ENCODE measurements at places on chromosomes 16 and 17.

DNA sequence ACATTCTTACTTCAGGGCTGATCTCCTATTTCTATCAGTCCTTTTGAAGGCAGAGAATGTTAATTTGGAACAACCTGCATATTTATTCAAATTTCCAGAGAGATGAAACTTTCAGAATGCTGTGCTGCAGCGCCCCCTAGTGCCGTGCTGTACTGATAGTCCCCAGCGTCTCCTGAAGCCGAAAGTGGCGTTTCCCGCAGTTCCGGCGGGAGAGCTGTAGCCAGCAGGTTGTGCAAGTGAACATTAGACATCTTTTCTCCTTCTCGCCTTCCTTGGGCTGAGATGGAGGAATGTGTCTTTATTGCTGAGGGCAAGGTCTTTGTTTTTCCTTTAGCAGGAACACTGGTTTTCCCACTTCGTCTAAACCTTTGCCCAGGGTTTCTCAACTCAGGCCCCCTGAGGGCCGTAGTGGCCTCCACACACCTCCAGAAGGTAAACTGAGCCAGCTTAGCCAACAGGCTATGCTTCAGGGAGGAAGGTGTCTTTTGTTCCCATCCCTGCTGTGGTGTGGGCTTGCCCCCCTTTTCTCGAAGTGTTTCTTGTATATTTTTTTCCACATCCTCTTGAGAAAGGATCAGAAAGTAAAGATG lies 26.4 kb downstream of the USP10 start:
- peak; percentile 59 for DNase-seq

- peak; percentile 59 for DNase-seq
Observed at GRCh38 chr16:88731699-88732098, 25.4 kb downstream of the CTU2 start.

DNA sequence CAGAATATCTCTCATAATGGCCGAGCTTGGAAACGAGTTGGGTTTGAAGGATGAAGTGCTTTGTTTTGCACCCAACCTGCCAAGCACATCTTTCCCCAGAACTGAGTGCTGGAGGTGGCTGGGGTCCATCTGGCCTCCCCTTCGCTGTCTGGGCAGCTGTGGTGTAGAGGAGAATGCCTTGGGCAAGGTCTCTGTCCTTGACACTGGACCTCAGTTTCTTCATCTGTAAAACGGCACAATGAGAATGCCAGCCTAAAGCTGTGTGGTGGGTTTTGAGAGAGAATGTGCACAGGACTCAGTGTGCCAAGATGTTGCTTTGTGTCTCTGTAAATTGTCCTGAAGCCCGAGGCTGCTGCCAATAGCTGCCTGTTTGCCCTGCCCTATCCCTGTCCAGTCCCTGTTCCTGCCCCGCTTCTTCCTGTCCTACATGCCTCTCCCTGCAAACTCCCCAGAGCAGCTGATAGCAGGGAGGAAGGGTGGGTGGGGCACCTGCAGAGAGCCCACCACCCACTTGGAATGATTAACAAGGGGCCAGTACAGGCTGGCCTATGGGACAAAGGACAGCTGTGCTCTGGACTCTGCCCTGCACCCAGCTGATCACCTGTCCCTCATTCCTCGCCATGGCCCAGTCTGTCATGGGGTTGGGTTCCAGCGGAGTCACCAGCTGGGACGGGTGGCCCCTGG lies 15.3 kb downstream of the LASP1 start:
- DNase-seq = no peak

- no peak for DNase-seq
Observed at GRCh38 chr17:75475144-75475835, 18.9 kb downstream of the TMEM94 start.

- DNase-seq = no peak
Observed at GRCh38 chr17:66625311-66625767, 209.6 kb upstream of the CACNG5 start.

DNA sequence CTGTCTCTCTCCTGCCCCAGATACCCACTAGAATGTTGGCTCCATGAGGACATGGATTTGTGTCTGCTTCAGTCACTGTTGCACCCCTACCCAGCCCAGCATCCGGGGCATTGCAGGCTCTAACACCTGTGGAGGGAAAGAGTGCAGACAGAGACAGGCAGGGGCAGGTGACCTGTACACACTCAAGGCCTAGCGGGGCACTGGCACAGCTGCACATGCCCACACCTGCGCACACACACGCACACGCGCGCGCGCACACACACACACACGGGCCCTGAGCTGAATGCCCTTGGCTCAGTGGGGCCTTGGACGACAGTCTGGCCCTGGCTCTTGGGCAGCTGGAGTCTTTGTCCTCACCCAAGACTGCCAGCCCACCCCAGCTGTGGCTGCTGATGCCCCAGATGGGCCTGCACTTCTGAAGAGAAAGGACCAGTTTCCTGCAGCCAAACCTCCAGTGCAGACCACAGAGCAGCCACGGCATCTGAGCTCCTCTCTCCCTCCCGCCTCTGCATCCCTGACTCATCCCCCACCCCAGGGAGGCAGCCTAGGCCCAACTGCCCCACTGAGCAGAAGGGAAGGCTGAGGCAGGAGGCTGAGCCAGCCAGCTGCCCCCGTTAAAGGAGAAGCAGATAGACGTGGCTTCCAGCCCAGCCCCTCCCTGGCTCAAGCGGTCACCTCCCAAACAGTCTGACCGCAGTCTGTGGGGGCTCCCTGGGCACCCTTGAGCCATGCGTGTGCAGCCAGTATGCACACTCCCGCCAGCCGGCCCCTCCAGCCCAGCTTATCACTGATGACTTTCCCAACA lies 12.3 kb upstream of the RAI1 start:
- DNase-seq = peak; percentile 9

DNA sequence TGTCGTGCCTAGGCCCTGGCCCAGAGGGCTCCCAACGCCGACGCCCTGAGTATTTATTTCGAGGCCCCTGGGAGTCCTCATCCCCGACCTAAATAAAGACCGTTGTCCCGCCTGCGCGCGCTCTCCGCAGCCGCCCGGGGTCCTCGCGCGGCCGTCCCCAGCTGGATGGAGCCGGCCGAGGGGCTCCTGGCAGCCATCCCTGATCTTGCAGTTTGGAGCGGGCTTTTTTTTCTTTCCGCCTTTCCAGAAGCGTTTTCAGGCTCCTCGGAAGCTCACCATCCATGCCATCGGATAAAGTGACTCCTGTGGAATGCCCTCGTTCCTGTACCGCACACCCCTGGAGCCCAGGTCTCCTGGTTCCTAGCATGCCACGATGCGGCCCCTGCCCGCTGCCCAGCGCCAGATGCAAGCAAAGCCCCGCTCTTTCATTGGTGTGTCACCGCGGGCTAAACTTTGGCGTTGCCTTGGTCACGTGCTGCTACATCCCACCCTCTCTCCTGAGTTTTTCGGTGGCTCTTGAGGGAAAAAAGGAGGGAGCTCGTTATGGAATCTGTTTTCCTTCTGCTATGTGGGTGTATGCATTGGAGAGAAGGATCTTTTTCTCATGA lies 716 bp downstream of the TMEM94 start:
- DNase-seq = no peak

DNA sequence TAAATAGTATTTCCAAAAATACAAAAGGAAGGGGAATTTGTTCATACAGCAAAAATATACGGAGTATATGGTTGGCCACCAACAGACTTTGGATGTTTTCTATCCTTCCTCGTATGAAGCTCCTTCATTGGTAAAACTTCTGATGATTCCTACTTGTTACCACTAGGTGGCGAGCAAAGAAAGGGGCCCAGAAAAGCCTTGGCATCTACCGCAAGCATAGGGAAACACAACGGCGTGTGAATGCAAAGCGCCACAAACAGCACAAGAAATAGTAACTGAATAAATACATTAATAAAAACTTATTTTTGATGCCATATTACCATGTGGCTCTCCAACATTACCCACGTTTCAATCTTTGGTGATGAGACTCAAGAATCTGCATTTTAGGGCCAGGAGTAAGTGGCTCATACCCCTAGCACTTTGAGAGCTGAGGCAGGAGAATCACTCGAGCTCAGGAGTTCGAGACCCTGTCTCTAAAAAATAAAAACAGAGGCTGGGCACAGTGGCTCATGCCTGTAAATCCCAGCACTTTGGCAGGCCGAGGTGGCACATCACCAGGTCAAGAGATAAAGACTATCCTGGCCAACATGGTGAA lies 34.5 kb downstream of the YWHAE start:
- no peak for DNase-seq

DNA sequence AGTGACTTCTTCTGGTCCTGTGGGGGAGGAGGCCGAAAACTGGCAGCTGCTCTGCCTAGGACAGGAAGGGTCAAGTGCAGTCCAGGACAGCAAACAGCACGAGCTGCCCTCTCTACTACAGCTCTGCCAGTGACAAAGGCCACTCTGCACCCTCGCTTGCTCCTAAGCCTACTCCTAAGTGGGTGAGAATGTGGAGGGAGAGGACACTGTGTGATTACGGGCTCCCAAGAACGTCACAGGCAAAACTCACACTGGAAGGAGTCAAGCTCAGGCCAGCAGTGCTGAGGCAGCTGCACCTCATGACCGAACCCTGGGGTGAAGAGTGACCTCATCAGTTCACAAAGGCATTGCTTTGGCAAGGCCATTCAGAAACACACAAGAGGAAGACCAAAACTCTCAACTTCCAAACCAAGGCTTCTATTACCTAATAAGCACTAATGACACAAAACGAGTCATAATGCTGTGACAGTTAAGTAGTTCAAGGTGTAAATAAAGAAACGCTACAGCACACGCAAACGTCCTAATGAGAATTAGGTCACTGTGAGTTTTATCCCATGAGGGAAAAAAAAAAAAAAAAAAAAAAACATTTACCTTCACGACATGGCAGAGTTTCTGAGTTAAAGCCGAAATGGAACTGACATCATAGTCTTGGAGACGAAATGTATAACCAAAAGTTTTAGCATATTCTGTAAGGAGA lies 35.1 kb downstream of the MARF1 start:
- DNase-seq = no peak

GRCh38 chr17:50346313-50347116 lies 589 bp downstream of the XYLT2 start:
- DNase-seq = no peak

DNA sequence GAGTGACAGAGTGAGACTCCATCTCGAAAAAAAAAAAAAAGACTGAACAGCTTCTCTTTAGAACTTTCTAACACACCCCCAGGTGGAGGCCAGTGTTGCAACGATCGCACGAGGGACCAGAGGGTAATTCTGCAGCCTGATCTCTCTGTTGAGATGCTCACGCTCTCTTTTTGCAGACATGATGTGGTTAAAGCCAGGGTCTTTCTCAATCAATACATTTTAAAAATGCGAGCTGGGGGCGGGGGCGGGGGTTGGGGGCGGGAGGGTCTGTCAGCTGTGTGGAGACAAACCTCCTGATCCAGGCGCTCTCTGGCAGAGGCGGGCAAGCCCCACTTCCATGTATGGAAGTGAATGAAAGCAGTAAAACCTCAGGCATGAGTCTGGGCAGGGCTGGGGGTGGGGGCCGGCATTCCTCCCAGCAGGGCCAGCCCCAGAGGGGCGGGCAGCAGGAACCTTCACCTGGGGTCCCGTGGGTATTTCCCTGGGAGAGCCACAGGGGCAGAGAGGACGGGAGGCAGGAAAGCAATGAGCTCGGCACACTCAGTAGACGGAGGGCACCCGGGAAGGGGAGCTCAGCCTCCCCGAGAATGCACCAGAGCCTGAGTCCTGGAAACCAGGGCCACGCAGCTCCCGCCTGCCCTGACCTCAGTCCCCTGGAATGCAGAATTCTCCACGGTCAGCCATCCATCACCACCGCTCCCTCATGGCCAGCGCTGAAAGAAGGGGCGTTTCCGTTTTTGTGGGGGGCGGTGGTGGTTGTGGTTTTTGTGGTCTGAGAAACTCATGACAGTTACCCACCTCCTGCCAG lies 28.0 kb downstream of the NXN start:
- no peak for DNase-seq

All from NK-92 treated with Interleukin-12 subunit alpha and Interleukin-12 subunit beta, amount 100 ng/mL, for 24 hours (cell line).